Caco-2 (cell line): ENCODE measurements at places on chromosomes 13 and 19.

- peaks cover 28% of the 10 kb centered on the region for H3K4me1 ChIP-seq
- no peak overlapping the region for H3K4me3 ChIP-seq
- DNase-seq = peak; percentile 64
These were observed 6.2 kb downstream of the EFNA2 start for GRCh38 chr19:1291761-1292418.

DNA sequence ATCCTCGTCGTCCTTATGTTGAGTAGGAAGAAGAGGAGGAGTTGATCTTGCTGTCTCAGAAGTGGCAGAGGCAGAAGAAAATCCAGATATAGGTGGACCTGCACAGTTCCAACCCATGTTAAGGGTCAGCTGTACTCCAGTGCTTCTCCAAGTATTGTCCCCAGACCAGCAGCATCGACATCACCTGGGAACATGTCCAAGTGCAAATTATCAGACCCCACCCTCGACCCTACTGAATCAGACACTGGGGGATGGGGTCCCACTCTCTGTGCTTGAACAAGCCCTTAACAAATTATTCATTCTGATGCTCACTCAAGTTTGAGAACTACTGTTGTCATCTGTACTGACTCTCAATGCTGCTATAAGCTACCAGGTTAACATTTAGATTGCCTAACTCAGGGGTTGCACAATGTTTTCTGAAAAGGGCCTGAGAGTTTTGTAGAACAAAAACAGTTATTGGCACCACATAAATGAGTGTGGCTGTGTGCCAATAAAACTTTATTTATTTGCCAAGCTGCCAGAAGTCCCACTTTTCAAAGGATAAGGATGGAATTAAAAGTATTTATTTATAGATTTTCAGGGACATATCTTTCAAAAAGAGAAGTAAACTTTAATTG, 226.7 kb upstream of the IPO5 start:
- no peak overlapping the region for H3K4me3 ChIP-seq
- DNase-seq = no peak
- H3K4me1 ChIP-seq = no peaks in the 10 kb centered on the region
- no peak overlapping the region for H3K27ac ChIP-seq

DNA sequence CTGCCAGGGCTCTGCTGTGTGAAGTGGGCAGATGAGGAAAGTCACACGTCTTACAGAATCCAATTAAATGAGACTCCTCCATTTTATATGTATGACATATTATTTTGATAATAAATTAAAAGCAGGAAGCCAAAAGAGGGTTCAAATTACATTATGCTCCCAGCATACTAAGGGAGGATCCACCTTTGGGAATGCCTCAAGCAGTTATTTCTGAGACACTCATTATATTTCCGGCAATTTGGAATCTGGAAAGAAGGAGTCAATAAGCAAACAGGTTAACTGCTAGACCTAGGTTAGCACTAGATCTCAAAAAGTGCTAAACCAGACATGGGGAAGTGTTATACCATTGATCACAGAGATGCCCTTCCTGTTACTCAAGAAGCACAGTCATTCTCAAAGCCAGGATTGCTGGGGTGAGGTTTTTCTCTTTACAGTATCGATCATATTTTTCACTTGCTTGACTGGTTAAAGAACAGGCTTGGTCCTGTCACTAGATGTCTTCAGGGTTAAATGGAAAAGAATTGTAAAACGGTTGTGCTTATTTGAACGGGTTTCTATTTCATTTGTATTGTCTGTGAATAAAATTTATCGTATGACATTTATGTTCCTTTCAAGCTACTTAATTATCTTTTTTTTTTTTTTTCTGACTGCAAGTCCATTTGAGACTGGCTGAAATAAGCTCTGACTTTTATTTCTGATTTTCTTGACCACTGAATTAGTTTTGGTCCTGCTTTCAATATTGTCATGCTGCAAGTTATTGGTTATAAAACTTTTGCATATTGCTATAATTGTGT, 523.2 kb downstream of the KLF12 start:
- DNase-seq = no peak
- no peaks in the 10 kb centered on the region for H3K36me3 ChIP-seq
- no peak overlapping the region for H3K4me3 ChIP-seq
- no peak overlapping the region for H3K27ac ChIP-seq
- H3K27me3 ChIP-seq = no peaks in the 10 kb centered on the region

DNA sequence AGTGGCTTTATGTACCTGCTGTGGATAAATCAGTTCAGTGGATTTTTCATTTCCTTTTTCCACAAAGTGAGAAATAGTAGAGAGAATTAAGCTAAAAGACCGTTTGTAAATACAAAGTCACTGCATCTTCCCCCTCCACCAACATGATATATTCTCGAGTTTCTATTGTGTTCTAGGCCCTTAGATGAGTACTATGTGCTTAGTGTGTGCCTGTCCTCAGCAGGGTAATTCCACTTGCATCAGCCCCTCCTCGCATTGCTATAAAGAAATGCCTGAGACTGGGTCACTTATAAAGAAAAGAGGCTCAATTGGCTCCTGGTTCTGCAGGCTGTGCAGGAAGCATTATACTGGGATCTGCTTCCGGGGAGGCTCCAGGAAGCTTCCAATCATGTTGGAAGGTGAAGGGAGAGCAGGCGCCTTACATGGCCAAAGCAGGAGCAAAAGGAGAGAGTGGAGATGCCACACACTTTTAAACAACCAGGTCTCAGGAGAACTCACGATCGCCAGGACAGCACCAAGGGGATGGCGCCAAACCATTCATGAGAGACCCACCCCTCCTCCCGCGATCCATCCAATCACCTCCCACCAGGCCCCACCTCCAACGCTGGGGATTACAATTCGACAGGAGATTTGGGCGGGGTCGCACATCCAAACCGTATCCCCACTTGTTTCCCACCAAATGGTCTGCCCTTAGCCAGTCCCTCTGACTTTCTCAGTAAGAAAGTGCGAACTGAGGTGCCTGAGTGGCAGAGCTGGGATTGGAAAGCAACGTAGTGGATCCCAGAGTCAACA, 102.3 kb upstream of the ABCC4 start:
- H3K36me3 ChIP-seq = no peaks in the 10 kb centered on the region
- DNase-seq = peak; percentile 38
- peak overlapping the region; percentile 32 for H3K4me3 ChIP-seq
- no peaks in the 10 kb centered on the region for H3K27me3 ChIP-seq
- no peaks in the 10 kb centered on the region; the same call in 1 of the 2 replicates for H3K4me1 ChIP-seq
- peak overlapping the region; percentile 42 for H3K27ac ChIP-seq

- H3K4me3 ChIP-seq = no peak overlapping the region
- no peaks in the 10 kb centered on the region for H3K4me1 ChIP-seq
- no peak for DNase-seq
These were observed 12.0 kb upstream of the CRTC1 start for GRCh38 chr19:18671303-18672043.

DNA sequence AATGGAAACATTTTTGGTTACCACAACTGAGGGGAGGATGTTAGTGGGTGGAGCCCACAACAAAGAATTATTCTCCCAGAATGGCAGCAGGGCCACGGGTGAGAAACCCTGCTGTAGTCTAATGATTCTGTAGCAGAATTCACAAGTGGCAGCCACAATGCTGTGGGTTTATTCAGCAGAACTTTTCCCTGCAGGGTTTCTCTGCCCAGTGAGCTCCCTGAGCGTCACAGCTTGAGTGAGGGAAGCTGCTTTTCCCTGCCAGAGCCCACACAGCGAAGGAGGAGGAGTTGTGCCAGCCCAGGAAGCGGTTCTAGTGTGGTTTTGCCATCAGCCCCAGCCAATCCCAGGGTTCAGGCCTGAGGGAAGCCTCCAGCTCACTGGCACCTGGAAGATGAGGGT, 4.4 kb downstream of the ATP12A start:
- no peak for DNase-seq
- H3K27me3 ChIP-seq = peaks cover 2% of the 10 kb centered on the region; the same call in 1 of the 2 replicates
- H3K36me3 ChIP-seq = no peaks in the 10 kb centered on the region
- no peak overlapping the region for H3K27ac ChIP-seq
- peaks cover 6% of the 10 kb centered on the region; the same call in 1 of the 2 replicates for H3K4me1 ChIP-seq

DNA sequence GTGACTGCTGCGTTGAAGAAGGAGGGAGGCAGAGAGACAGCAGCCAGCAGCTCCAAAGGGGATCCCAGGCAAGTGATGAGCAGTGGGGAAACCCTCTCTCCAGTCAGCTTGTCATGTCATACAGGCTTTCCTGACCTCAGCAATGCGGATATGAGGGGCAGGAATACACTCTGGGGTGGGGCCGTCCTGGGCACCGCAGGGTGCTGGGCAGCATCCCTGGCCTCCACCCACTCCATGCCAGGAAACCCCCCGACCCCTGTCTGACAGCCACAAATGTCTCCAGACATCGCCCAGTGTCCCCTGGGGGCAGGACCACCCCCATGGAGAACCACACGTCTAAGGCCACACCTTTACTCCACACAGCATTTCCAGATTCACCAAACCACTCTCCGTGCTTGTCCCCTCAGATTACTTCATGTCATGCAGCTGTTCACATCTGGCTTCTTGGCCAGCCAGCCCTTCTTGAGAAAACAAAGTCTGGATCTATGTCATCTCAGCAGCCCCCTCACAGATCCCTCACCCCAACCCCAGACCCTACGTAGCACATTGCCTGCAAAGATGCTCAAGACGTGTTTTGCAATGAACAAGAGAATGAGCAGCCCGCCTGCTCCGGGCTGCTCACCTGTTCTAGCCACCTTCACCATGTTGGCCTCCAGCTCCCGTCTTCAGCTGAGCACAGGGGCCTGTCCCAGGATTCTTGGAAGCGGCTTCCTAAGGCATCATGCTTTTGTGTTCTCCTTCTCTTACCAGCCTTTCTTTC, 46.5 kb downstream of the RFX2 start:
- H3K4me1 ChIP-seq = peaks cover 26% of the 10 kb centered on the region
- H3K4me3 ChIP-seq = no peak overlapping the region
- H3K27me3 ChIP-seq = no peaks in the 10 kb centered on the region
- H3K27ac ChIP-seq = peak overlapping the region; percentile 47
- no peaks in the 10 kb centered on the region for H3K36me3 ChIP-seq
- peak; percentile 2 for DNase-seq

DNA sequence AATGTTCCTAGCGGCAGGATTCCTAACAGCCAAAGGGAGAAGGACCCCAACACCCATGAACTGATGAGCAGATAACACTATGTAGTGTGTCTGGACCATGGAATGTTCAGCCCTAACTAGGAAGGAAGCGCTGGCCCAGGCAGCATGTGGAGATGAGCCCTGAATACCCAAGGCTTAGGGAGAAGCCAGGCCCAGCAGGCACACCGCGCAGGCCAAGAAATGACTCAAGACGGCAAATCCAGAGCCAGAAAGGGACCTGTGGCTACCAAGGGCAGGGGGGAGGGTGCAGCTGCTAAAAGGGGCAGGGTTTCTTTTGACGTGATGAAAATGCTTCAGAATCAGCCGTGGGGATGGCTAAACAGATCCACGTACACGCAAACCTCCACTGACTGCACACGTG, 20.7 kb upstream of the TINCR start:
- no peak for DNase-seq
- no peaks in the 10 kb centered on the region for H3K4me1 ChIP-seq
- no peak overlapping the region for H3K27ac ChIP-seq
- H3K27me3 ChIP-seq = no peaks in the 10 kb centered on the region
- H3K36me3 ChIP-seq = peaks cover 3% of the 10 kb centered on the region
- no peak overlapping the region for H3K4me3 ChIP-seq

- peaks cover 5% of the 10 kb centered on the region; the same call in 1 of the 2 replicates for H3K4me1 ChIP-seq
- H3K36me3 ChIP-seq = peaks cover 1% of the 10 kb centered on the region; the same call in 1 of the 2 replicates
- no peak overlapping the region for H3K4me3 ChIP-seq
- DNase-seq = peak; percentile 61
- H3K27me3 ChIP-seq = no peaks in the 10 kb centered on the region
These were observed 10.5 kb upstream of the SMG9 start for GRCh38 chr19:43765109-43765876.

GRCh38 chr19:38003438-38004185, 96.6 kb downstream of the SIPA1L3 start:
- H3K4me1 ChIP-seq = peaks cover 11% of the 10 kb centered on the region
- H3K4me3 ChIP-seq = no peak overlapping the region
- DNase-seq = no peak

DNA sequence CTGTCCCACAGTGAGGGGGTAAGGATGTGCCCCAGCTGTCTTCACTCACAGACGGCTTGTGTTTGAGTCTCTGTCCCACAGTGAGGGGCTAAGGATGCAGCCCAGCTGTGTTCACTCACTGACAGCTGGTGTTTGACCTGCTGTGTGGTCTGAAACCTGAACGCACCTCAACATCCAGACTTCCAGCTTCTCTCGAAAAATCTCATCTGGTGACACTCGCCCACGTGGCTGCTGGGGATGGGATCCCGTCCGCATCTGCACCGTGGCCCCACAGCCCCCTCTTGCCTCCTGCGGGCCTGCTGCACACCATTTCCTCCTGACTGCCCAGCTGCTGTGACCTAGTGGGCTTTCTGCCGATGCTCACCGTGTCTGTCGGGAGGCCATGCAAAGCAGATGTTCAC, 27.3 kb downstream of the CHAF1A start:
- H3K4me3 ChIP-seq = no peak overlapping the region
- peaks cover 3% of the 10 kb centered on the region for H3K36me3 ChIP-seq
- no peak overlapping the region for H3K27ac ChIP-seq
- H3K4me1 ChIP-seq = no peaks in the 10 kb centered on the region
- H3K27me3 ChIP-seq = no peaks in the 10 kb centered on the region

DNA sequence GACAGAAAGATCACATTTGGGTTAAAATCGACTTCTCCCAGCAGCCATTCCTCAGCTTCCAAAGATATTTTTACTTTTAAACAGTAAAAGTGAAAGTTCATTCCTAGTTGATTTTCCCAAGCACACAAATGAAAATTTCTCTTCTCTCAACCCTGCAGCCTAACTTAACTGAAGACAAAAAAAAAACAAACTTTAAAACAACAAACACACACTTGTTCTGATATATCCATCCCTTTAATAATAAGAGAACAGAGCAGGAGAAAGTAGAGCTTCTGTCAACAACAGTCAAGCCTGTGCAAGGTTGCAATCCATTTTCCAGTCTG, 72.9 kb downstream of the STK24 start:
- DNase-seq = no peak
- no peak overlapping the region for H3K4me3 ChIP-seq
- H3K27me3 ChIP-seq = no peaks in the 10 kb centered on the region
- H3K36me3 ChIP-seq = peaks cover 2% of the 10 kb centered on the region; the same call in 1 of the 2 replicates
- no peak overlapping the region for H3K27ac ChIP-seq

DNA sequence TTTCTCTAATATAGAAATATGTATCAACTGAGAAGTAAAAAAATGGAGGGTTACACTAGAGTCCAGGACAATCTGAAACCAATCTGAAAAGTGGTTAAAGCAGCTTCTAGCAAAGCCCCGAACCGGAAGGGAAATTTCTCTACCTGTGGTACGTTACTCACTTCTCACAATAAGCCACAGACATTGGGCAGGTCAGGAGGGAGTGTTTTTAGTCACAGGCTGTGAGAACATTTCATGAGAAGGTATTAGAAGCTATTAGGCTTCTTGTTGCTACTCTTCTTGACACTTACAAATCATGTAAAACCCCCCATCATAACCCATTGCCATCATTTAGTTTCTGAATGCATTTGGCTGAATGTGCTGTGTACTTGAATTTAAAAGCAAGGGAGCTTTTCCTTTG, 120.9 kb downstream of the NUFIP1 start:
- no peak overlapping the region for H3K27ac ChIP-seq
- no peak overlapping the region for H3K4me3 ChIP-seq
- no peak for DNase-seq
